NCI-H748 treated with DMSO at 0.1 percent for 48 hours (cell line): ENCODE measurements at places on chromosomes 3 and 15.

- DNase-seq = no peak
Measured at GRCh38 chr3:84974347-84974746, 15.6 kb downstream of the CADM2 start.

DNA sequence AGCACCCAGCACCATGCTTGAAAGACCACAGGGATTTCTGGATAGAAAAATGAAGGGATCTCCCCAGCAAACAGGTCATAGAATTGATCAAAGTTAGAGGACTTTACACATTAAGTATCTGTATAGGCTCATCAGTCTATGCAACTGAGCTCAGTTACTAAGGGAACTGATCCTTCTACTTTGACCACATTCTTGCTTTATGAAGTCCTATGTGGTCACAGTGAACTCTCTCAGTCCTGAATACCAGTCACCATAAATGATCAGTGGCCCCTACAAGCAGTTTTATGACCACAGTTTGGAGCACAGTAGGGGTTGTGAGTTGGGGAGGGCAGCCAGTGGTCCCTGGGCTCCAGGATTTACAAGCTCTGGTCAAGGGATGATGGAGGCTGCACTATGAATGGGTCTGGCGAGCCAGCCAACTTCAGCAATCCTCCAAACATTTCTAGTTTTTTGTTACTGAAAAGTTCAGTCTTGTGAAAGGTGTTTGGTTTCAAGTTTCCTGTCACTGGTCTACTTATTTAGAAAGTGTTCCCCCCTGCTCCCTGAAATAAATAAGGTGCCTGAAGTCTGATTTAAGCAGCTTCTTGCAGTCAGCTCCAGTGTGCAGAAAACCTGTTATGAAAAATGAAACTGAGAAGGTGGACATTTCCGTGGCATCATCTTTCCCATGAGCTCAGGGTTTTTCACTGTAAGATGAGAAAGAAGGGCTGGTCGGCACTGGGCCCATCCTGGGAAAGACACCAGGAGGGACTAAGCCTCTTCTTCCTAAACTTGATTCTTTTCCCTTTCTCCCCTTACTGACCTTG, 75.5 kb downstream of the DAPK2 start:
- no peak for DNase-seq

DNA sequence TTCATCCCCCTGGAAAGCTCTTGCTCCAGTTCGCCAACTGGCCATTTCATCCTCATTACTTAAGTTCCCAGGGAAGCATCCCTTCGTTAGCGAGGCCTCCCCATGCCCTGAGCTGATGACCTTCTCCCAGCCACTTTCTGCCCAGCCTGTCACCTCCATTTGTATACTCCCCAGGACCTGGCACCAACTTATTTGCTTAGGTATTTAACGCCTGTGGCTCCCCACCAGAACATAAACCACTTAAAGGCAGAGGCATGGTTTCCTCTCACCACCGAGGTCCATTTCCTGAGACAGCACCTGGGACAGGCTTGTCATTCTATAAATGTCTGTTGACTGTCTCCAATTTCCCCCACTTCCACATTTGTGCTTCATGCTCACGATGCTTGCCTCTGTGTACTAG, 189.0 kb downstream of the ZNF621 start:
- no peak for DNase-seq

- DNase-seq = no peak
Measured at GRCh38 chr15:34853001-34853758, 57.8 kb upstream of the ACTC1 start.

GRCh38 chr3:126463521-126463920, 12.2 kb downstream of the ZXDC start:
- DNase-seq = no peak
